ENCODE measurements at places on chromosomes 16 and 17.

DNA sequence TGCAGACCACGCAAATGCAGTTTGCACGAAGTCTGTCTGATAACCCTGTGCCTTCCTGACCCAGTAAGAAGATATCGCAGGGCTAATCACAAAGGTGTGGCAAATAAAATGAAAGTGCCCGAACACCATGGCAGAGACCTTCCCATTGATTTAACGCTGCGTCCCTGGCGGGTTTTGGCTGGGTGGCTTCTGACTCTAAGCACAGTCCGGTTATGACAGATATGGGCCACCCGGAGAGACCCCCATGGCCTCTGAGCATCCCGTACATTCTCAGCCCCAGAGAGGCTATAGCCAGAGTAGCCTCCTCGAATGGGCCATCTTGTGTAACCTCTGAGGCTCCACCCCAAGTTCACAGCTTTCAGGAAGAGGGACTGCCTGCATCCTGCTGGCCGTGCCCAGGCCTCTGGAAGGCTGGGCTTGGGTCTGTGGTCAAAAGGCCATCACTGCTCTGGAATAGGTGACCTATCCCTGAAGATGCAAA lies 5.5 kb downstream of the FOXC2 start:
- DNase-seq = no peak

GRCh38 chr16:7709186-7709585 lies 376.5 kb downstream of the RBFOX1 start:
- no peak for DNase-seq

GRCh38 chr16:24511174-24511573 lies 28.2 kb upstream of the RBBP6 start:
- DNase-seq = no peak

DNA sequence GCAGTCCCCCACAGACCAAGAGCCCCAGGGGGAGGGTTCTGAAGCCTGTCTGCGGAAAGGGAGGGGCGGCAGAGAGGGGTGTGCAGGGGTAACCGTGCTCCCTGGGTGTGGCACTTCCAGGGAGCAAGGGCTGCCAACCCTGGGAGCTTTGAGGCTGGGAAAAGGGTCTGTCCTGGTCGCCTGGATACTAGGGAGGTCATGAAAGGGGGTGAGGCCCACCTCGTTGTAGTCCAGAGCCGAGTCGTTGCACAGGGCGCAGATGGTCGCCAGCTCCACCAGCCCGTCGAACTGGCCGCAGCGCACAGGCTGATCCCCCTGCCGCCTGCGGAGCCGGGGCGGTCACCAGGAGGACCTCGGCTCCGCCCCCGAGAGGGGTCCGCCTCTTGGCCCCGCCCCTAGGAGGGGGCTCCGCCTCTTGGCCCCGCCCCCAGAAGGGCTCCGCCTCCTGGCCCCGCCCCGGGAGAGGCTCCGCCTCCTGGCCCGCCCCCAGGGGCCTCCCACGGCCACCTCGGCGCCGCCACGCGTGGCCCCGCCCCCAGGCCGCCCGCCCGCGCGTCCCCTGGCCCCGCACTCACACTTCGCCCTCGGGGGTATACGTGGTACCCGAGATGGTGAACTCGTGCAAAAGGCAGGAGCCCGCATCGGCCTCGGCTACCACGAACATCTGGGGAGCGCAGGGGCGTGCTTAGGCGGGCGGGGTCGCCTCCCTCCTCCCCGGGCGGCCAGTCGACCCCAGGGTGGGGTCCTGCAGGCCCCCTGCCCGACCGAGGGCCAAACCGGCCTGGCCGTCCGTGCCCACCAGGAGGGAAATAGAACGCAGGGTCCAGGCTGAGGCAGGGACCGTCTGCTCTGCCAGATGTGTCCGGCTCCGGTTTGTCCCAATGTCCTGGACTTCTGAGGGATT lies 19.5 kb downstream of the ATP2A3 start:
- peak; percentile 23 for DNase-seq

DNA sequence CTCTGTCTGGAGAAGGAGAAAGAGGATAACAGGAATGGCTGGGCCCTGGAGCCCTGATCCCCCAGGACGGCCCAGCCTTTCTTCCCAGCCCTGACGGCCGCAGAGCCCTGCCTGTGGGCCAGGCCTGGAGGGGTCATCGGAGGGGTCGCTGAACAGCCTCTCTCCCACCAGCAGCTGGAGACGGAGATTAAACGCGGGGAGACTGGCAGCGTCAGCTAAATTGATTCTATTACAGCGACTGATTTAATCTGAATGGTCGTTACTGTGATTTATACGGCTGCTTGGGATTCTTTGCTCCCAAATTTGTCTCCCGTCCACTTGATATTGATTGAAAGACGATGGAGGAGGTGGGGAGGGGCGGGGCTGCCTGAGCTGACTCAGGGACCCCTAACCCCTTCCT lies 7.1 kb upstream of the CDH15 start:
- no peak for DNase-seq

GRCh38 chr17:83159204-83160049 lies 80.0 kb downstream of the METRNL start:
- DNase-seq = no peak

DNA sequence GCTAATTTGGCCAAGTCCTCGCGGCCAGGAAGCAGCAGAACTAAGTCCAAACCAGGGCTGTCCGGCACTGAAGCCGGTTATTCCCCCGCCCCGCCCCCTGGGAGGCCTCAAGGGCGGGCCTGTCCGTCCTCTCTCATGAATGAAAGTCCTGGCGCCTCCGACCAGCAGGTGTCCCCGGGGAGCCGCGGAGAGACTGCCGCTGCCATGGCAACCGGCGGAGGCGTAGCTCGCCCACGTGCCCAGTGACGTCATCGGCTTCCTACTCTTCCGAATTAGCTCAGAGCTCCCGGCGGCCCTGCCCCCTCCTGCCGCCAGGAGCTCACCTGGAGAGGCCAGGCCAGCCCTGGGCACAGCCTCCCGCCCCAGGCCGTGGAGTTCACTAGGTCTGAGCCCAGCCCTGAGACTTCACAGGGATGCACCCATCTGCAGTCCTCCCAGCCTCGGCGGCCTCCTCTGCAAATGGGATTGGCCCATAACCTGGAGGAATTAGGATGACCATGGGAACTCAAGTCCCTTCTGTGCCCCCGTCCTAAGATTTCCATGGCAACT lies 1.3 kb downstream of the SPATA2L start:
- DNase-seq = peak; percentile 97

DNA sequence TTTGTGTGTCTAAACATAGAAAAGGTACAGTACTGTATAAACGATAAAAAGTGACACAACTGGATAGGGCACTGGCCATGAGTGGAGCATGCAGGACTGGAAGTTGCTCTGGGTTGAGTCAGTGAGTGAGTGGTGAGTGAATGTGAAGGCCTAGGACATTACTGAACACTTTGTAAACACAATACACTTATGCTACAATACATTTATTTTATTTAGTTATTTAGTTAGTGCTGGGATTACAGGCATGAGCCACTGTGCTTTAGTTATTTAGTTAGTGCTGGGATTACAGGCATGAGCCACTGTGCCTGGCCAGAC lies 4.6 kb downstream of the CFAP20 start:
- no peak for DNase-seq

DNA sequence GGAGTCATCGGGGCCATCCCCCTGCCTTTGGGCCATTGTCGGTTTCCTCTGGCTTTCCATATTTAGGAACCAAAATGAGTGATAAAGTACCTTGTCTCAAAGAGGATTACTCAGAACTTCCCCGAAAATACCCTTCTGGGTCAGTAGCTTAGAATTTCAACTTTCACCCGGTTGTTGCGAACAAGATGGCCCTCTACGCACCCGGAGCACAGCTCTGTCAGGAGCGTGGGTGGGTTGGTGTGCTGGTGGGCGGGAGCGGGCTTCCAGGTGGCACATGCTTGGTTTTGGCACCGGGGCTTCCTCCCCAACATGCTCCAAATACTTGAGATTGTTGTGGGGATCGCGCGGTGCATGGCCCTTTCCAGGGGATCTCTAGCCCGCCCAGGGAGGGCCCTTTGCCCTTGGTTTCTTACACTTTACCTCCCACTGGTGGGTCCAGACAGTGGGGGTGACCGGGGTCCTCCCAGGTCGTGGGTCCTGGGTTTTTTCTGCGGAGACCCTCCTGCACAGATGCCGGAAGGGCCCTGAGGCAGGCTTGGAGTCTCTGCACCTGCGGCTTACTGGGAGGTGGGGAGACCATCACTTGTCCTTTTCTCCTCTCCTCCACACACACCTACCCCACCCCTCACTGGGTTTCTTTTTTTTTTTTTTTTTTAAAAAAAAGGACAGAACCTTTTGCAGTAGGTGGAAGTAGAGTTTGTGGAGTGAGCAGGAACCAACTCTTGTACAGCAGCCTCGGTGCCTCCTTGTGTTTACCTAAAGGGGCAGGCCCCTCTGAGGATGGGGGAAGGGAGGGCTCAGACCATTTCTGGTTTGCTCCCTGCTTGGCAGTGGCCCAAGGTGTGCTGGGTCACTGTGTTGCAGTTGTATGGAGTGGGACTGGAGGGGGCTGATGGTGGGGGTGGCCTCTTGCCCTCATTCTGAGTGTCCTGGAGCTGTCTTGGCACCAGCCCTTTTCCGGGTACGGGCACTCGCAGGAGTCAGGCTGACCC lies 142.1 kb downstream of the SEC14L1 start:
- no peak for DNase-seq

DNA sequence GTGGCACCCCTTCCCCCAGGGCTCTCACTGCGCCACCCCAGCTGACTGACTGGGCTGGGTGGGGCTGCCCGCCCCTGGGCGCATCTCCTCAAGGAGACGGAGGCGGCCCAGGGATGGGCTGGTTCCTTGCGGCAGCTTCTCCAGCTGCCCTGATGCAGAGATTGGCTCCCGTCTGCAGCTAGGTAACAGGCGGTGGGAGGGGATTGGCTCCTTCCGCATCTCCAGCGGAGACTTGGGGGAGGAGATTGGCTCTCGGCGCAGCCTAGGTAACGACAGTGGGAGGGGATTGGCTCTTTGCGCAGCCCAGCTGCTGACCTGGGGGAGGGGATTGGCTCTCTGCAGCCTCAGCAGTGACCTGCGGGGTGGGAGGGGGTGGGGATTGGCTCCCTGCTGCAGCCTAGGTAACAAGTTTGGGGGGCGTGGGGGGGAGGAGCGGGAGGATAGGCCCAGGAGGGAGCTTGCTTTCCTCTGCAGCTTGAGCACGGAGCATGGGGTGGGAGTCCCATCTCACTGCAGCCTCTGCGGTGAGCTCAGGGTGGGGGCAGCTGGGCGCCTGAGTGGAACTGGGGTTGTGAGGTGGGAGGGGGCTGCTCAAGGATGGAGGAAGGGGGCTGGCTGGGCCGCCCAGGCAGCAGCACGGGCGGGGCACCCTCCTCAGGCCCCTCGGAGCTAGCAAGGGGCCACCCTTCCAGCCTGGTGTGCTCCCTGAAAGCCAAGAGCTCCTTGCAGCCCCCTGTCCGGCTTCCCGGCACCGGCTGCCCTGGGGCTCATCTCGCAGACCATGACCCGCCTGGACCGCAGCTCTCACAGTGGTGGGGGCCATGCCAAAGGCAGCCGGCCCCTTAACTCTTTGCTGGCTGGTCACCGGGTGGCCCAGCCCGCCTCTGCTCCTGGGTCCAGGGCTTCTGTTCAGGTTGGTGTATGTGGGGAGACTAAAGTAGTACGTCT lies 6.4 kb downstream of the NFE2L1 start:
- no peak for DNase-seq

- DNase-seq = no peak
These were observed 220.2 kb upstream of the CDH8 start for GRCh38 chr16:62256406-62256805.

GRCh38 chr16:55439101-55439690 lies 39.8 kb upstream of the MMP2 start:
- no peak for DNase-seq

DNA sequence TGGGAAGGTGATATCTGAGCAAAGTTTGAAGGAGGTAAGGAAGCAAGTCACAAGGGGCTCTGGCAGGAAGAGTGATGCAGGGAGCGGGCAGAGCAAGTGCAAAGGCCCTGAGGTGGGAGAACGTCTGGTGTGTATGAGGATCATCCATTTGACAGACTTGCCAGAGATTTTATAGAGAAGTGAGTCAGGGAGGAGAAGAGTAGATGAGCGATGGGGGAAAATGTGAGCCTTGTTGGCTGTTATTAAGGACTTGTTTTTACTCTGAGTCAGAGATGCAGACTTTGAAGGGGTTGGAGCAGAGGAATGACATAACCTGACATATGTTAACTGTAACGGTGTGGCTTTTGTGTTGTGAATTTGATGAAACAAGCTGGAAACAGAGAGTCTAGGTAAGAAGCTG lies 3.5 kb upstream of the CLEC10A start:
- DNase-seq = no peak

- no peak for DNase-seq
These were observed 154.0 kb upstream of the MAF start for GRCh38 chr16:79754501-79754900.

- no peak for DNase-seq
These were observed 144.5 kb downstream of the GRIN2A start for GRCh38 chr16:10037751-10038150.

GRCh38 chr17:47252766-47253512 lies 688 bp upstream of the ITGB3 start:
- DNase-seq = no peak

Data from stimulated activated CD4-positive, alpha-beta T cell treated with anti-CD3 and anti-CD28 coated beads, Interleukin-4, amount 100 ng/mL, for 24 hours (primary cell).